Central memory CD8-positive, alpha-beta T cell (primary cell): ENCODE measurements at places on chromosomes 7 and 10.

- no peak for DNase-seq
Observed at GRCh38 chr7:151119055-151119415, 32.8 kb downstream of the AGAP3 start.

DNA sequence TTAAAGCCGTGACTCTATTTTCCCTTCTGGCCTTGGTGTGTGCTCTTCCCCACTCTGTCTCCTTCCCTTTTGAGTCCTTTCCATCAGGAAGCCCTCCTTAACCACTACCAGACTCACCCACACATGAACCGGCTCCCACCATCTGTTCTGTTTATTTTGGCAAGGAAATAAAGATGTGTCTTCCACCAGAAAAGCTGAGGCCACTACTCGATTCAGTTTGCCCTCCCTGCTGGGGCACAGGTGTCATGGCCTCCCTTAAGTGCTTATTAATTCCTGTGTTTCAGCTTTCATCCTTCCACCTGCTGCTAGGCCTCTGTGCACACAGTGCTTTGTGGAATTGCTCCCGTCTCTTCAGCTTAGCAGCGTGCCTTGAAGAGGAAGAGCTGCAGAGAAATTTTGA lies 16.7 kb downstream of the POR start:
- no peak for DNase-seq

GRCh38 chr10:117214401-117214800 lies 17.1 kb downstream of the KCNK18 start:
- no peak for DNase-seq

DNA sequence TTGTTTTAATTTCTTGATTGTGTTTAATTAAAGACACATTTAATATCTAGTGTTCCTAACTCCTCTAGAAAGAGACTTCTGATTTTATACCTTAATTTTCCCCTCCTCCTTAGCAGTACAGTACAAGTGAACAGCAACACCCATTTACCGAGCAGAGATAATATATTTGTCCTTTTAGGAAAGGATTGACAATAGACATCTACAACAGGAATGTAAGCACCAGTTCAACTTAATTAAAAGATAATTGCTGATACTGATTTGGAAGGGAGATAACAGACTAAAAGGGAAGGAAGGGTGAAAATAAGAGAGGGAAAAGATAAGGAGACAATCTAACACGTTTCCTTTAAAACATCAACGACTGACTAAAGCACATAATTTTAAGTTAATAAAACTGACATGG lies 119.3 kb downstream of the SRPK2 start:
- DNase-seq: no peak

DNA sequence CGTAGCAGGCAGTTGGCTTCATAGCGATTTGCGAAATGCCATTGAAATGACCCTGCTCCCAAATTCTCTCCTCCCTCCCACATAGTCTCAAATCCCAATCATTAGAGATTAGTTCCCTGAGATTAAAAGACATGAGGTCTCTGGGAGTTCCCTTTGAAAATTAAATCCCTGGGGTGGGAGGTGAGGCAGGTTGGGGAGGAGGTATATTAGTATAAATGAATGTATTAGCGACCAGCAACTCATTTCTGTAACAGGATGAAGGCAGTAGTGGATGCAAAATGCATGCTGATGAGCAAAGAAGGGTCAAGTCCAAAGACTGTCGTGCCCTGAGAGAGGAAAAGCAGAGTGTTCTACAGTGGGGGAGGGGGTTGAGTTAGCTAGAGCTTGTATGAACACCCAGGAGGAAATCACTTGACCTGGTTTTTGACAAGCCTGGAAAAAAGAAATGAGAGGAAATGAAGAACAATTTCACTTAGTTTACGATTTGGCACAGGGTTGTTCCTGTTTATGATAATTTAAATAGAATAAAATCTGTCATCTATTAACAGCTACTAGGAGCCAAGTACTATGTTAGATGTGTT lies 79.6 kb upstream of the MTPN start:
- no peak for DNase-seq

DNA sequence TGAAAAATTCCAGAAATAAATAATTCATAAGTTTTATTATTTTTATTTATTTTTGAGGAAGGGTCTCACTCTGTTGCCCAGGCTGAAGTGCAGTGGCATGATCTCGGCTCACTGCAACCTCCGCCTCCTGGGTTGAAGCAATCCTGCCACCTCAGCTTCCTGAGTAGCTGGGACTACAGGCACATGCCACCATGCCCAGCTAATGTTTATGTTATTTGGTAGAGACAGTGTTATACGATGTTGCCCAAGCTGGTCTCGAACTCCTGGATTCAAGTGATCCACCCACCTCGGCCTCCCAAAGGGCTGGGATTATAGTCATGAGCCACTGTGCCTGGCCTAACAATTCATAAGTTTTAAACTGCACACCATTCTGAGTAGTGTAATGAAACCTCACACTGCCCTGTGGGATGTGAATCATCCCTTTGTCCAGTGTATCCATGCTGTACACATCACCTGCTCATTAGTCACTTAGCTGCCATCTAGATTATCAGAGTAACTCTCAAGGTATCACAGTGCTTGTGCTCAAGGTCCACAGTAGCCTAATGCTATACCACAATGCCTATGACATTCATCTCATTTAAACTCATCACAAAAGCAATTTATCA lies 17.9 kb downstream of the RTKN2 start:
- DNase-seq: no peak

GRCh38 chr7:26055241-26055640 lies 96.8 kb upstream of the NFE2L3 start:
- DNase-seq: no peak

DNA sequence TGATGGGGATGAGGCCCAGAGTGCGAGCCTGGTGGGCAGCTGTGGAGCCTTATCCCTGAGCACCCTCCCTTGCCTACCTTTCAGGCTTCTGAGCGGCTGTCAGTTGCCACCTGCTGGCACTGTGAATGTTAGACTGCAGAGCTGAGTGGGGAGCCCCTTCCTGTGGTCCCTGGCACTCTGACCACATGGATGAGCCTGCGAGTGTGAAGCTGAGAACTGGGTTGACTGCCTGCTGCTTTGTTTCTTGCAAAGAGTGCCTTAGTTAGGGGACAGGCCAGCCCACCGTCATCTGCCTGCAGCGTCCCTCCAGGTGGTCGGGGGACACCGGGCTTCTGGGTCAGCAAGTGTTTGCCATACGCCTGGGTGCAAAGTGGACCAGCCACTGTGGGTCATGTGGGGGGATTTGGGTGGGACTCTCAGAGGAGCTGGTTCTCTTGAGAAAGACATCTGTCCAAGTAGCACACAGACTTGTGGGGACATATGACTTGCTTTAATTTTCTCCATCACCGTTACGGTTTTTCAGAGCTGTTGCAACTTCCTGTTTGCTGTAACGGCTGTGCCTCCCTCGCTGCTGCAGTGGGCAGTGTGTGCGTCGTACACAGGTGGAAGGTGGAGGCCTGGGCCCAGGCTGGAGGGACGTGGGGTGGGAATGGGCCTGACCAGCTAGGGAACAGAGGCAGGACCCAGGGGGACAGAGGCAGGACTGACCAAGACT lies 13.7 kb downstream of the INPP5A start:
- no peak for DNase-seq

DNA sequence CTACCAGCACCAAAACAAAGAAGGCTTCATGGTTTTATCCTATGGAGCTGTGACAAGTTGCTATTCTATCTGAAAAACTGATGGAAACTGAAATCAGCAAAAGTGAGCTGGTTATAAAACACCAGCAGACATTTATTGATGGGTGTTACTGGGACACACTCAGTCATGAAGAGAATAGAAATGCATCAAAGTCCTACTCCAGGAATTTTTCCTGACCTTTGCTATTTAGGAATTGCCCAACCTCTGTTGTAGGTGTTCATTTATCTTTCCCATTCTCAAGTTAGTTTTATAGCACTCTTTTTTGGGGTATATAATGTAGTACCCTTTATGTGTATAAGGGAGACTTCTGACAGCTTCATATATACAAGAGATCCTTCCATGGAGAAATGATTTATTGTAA lies 533.2 kb downstream of the REEP3 start:
- no peak for DNase-seq

- no peak for DNase-seq
Observed at GRCh38 chr10:97468162-97468561, 22.2 kb downstream of the ZDHHC16 start.

DNA sequence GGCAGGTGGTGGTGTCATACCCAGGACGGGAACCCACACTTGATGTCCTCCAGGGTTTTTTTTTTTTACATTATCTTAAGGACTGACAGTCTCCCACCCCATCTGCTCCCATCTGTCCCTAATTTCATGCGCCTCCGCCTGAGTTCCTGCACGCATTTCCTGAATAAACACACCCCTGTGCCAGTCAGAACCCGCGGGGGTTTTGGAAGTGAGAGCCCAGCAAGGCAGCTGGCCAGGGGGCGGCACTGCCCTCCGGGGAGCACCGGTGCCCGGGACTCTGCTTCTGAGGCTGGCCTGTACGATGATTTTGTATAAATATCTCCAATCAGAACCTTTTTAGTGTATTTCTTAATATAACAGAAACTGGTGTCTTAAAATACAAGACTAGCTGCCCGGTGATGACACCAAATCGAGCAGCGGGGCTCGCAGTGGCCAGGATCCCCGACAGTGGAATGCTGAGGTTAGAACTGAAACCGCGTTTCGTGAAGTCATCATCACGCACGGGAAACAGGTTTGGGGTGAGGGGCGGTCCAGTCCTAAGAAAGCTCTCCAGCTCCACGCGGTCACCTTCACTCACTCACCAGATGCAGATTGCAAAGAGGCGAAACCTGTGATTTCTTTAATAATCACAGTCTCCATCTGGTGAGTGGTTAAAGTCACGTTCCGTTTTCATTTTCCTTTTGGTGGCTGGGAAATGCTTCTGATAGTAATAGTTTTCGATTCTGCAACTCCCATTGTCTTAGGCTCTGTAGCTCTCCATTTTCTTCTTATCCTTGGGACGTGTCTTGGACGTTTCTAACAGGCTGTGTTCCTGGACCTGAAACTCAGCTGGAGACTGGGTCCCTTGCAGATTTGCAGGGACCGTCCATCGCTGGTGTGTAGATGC lies 19.7 kb downstream of the BNIP3 start:
- no peak for DNase-seq

DNA sequence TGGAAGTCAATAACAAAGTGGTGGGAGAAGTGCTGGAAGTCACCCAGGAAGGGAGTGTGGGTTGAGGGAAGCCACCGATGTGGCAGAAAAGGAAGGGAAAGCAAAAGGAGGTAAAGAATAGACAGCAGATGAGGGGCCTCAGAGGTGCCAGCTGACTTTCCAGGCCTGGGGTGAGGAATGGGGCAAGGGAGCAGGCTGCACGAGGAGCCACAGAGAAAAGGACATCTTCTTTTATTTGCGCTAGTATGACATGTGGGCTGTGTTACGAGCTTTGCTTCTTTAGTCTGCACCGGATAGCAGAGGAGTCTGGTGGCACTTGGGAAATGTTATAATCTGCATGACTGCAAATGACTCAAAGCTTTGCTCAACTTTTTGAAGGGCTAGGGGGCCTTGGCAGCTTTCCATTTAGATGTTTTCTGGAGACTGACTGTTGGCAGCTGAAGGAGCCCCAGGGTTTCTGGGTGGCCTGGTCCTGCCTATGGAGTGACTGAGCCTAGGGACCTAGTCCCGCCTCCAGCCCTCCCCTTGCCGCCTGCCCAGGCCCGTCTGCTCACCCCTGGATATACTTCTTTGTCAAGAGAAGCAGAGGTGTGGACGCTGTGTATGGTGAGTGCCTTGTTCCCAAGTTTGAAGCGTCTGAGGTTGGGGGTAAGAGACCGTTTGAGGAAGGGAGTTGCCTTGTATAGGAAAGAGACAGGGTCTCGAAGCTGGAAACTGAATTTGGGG lies 5.1 kb downstream of the PRXL2A start:
- DNase-seq: no peak

DNA sequence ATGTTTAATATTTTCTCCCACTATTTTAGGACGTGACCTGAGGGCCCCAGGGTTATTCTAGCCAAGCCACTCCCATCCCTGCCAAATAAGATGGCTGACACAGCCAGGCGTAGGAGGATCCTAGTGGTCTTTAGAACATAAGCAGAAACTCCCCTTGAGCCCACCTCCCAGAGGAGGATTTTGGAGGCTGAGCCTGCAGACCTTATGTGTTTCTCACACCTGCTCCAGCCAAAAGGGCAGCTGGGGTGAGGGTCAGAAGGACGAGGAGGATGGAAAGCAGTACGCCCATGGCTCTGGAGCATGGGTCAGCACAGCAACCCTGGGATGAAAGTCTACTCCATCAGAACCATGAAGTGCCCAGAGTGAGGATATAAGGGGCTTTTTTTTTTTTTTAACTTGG lies 39.9 kb downstream of the PDLIM1 start:
- no peak for DNase-seq

- no peak for DNase-seq
Observed at GRCh38 chr10:11874568-11875493, 51.7 kb downstream of the PROSER2 start.

GRCh38 chr7:124403112-124403511 lies 362.5 kb downstream of the GPR37 start:
- no peak for DNase-seq

DNA sequence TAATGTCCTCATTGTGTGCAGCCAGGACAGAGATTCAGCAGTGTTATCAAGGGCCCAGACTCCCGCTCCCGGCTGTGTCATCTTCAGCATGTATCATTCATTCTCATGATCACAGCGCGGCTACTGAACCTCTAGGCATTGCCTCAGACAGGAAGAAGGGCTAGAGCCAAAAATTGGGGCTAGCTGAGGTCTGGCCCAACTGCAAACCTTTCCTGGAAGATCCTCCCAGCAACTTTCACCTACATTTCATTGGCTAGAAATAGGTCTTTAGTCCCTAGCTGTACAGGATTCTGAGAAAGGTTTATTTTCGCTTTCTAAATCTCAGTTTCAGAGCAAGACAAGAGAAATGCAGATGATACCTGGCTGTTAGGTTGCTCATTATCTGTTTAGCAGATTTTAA lies 81.9 kb downstream of the CREM start:
- no peak for DNase-seq

GRCh38 chr7:1700536-1701333 lies 30.7 kb downstream of the ELFN1 start:
- DNase-seq: no peak

DNA sequence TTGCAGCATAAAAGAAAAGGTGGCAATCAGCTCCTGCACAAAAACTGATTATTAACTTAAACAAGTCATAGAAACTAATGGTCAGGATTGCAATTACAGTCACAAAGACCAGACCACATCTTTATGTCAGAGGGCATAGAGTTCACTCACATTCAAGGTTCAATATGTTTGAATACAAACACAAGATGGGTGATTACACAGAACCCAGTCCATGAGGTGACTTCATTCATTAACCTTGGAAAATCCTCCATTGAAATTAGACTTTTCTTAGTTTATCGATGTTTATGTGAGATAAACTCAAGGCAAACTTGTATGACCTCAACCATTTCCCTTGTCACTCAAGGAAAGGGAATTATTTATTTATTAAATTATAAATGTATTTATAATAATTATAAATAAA lies 388.6 kb upstream of the LRRTM3 start:
- DNase-seq: no peak
